ENCODE measurements at places on chromosomes 4 and X. TPM values are rescaled to one million over a fixed set of nuclear protein-coding genes. Genes with fewer than 3 reads are reported as not detected.

Gene ASMT
- 0.29 TPM for total RNA-seq

DNA sequence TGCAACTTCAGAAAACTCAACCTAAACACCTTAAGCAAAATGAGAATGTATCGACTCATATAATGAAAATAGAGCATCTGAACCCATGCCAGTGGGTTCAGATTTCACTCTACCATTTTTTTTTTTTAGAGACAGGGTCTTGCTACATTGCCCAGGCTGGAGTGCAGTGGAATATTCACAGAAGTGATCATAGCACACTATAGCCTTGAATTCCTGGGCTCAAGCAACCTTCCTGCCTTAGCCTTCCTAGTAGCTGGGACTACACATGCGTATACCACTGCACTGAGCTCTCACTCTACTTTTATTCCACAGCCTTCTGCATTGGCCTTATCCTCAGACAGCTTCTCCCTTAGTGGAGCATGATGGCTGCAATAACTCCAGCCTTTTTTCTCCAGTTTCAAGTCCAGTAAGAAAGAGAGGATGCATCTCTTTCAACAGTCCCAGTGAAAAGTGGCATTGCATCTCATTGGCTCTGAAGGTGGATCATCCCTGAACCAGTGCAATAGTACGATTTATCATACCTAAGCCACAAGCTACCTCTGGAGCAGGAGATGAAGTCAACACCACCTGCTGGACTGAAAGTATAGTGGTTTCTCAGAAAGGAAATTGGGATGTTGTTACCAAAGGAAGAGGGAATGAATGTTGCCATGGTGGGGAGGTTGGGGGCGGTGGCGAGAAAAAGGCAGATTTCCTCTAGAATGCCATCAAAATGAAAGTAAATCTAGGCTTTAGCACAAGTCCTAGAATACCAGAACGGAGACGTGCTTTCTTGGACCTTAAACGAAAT is 2.0 kb upstream of the SOD3 start:
- no peak for DNase-seq

GRCh38 chr4:10534820-10535219 is 77.6 kb upstream of the ZNF518B start:
- DNase-seq = no peak

GRCh38 chr4:26131711-26132110 is 189.1 kb upstream of the RBPJ start:
- no peak for DNase-seq

DNA sequence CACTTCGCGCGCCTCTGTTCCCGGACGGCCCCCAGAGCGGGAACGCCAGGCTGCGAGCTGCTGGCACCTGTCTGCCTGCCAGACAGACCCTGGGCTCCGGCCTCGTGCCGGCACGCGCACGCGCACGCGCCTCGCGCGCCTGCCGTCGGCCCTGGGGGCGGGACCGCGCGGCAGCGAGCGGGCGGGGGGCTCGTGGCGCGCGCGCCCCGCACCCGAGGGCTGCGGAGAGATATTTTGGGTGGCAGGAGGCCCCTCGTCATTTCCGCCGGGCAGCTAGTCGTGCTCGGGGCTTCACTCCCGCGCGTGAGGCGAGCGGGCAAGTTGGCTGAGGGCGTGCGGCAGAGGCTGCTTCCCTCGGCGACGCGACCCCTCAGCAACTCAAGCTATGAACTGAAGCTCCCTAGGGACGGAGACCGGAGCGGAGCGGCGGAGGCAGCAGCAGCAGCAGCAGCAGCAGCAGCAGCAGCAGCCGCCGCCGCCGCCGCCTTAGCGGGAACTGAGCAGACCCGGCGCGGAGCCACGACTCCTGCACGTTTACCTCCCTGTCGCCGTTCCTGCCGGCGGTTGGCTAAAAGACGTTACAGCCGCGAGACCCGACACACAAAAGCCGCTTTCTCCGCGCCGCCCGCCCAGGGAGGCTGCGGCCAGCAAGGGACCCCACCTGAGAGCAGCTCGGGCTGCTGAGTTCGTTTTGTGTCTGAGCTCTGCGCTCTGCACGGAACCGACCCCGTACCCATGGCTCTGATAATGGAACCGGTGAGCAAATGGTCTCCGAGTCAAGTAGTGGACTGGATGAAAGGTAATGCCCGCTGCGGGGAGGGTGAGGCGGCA is at the start of gene CNKSR2:
Gene CNKSR2, plus strand, starts transcription at position 256 of the 831 bp plus-strand sequence. Its CDS starts 480 bp downstream, at position 736.
- DNase-seq = no peak
